ENCODE measurements at places on chromosomes 7 and 10. TPM values are rescaled to one million over a fixed set of nuclear protein-coding genes. Genes with fewer than 3 reads are reported as not detected.

GRCh38 chr10:49385939-49386922 lies 9.7 kb downstream of the DRGX start:
- H3K27ac ChIP-seq = no peak overlapping the region
- H3K27me3 ChIP-seq = peaks cover 7% of the 10 kb centered on the region
- H3K36me3 ChIP-seq = no peaks in the 10 kb centered on the region
- no peak for DNase-seq
- no peaks in the 10 kb centered on the region for H3K4me1 ChIP-seq
- no peak overlapping the region for H3K4me3 ChIP-seq

DNA sequence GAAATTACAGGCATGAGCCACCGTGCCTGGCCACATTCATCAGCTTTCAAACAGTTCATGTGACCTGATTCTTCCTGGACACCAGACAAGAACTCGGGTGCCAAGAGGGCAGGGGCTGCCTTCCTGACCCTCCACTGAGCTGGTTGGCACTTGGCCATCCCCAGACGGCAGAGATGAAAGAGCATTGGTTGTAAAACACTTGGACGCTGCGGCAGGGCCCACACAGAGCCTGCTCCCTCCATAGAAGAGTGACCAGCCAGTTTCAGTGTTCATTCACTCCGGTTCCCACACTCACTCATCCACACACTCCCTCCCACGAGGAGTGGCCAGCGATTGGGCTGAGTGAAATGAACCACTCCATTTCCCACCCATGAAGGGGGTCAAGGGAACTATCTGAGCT lies 112.3 kb downstream of the ITGB8 start:
- DNase-seq = no peak
- H3K27ac ChIP-seq = no peak overlapping the region
- H3K4me3 ChIP-seq = no peak overlapping the region
- H3K36me3 ChIP-seq = no peaks in the 10 kb centered on the region
- H3K4me1 ChIP-seq = no peaks in the 10 kb centered on the region

DNA sequence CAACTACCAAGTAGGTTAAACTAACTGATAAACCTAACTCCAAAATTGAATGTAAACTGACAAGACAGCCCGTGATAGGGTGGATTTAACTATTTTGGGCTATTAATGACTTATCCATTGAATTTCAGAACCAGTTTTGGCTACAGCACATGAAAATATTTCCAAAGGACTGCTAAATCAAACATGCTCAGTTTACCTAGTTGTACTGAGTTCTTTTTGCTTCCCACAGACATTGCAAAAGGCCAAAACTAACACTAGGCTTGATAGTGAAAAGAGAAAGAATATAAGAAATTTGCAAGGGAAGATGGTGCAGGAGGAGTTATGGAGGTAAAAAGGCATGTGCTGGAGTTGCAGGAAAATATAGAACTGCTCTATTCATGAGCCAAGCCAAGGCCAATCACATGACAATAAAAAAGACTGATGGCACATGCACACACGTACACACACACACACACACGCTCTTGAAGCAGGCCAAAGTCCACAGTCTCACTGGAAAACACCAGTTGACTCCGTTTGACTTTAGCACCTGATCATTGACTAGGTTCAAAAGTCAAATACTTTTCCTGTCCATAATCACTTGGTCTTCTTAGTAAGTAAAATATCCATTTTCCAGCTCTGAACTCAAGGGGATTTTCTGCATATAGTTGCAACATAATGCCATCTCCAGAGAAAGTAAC lies 76.0 kb upstream of the AGBL3 start:
- H3K4me1 ChIP-seq = peaks cover 15% of the 10 kb centered on the region
- H3K4me3 ChIP-seq = no peak overlapping the region
- no peaks in the 10 kb centered on the region for H3K36me3 ChIP-seq
- H3K27me3 ChIP-seq = no peaks in the 10 kb centered on the region
- no peak overlapping the region for H3K27ac ChIP-seq

DNA sequence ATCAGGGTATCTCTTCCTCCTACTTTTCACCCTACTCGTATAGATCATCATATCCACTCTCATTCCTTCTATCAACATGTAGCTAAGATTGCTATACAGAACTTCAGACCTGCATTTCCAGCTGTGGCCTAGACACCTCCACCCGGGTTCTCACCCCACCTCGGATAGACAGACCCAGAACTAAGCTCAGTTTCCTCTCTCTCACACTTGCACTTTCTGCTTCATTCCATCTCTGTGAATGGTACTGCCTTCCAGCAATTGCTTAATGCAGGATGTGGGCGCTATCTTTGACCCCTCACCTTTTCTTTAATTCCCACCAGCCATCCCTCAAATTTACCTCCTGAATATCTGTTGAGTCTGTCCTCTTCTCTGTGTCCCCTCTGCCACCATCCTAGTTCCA lies 35.7 kb downstream of the AGK start:
- DNase-seq = no peak
- no peaks in the 10 kb centered on the region for H3K27me3 ChIP-seq
- H3K4me1 ChIP-seq = peaks cover 19% of the 10 kb centered on the region

DNA sequence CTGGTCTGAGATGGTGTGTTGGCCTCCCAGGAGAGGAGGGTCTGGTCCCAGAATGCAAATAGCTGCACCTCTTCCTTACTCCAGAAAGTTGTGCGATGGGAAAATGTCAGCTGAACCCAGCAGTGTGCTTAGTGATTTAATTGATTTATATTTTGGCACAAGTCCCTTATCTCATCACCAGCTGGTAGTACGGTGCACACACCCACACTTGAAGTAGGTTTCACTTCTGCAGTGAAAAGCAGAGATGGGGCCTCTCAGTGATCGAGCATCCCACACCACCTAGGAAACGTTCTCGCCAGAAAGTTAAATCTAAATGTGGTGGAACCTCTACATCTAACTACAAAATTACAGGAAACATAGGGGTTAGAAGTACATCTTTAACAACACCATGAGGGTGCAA lies 80.4 kb downstream of the UBE3C start:
- no peak overlapping the region for H3K4me3 ChIP-seq
- peaks cover 2% of the 10 kb centered on the region for H3K4me1 ChIP-seq
- peaks cover 23% of the 10 kb centered on the region for H3K36me3 ChIP-seq
- H3K27me3 ChIP-seq = no peaks in the 10 kb centered on the region

DNA sequence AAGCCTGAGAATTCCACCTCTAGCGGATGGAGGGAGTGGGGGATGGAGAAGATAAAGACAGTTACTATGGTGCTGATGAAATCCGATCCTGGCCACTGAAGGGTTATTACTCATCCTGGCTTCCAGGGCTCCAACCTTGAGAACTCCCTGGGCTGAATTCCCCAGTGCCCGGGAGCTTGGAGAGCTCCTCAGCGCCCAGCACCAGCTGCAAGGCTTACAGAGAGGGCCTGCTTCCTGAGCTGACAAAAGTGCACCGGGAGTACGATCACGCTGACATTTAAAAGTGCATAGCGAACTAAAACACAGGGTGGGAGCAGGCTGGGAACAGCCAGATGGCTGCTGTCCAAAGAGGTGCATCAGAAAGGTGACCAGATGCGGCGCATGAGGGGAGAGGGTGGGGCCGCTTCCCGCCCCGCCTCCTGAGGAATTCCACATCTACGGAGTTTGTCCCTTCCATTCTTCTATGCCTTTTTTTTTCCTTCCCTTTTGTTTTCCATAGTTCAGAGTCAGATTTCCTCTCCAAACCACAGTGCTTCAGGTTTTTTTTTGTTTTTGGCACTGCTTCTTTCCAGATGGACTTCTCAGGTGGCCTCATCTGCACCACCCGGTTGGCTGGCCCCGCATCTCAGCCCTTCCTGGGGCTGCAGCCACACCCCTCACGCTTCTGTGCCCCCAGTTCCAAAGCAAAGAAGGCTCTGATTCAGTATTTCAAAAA lies 62.4 kb upstream of the MKRN1 start:
- no peak overlapping the region for H3K27ac ChIP-seq
- no peak for DNase-seq
- H3K4me3 ChIP-seq = no peak overlapping the region

DNA sequence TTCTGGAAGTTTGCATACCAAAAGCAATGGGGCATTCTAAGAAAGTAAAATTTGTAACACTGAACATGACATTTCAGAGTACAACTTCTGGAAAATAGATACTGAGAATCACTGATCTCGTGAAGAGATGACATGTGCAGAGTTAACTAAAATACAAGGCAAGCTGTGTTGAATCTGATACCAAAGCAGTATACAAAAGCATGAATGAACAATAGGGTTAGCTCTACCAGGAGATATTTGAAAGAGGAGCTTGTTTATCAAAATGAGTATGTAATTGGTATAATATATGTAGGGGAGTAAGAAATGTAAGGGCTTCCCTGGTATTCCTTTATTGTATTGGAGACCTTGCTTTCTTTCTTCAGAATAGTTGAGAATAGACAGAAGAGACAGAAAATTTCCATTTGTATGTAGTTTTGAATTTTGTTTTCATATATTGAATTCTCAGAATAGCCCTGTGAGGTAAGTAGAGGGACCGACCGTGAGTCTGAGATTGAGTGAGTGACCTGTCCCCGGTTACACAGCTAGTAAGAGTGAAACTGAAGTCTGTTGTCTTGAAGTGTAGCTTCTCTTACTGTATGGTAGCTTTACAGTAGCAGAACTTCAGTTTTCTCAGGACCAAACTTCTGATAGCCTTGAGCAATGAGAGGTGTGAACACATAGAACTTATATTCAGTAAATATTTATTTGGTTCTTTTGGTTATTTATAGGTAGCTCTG lies 5.0 kb downstream of the HBP1 start:
- DNase-seq = no peak
- H3K4me3 ChIP-seq = peak overlapping the region; percentile 9
- peak overlapping the region; percentile 70 for H3K27ac ChIP-seq
- H3K36me3 ChIP-seq = peaks cover 11% of the 10 kb centered on the region
- H3K27me3 ChIP-seq = no peaks in the 10 kb centered on the region

- H3K4me3 ChIP-seq = no peak overlapping the region
- no peaks in the 10 kb centered on the region for H3K27me3 ChIP-seq
- H3K4me1 ChIP-seq = peaks cover 27% of the 10 kb centered on the region
- peaks cover 2% of the 10 kb centered on the region for H3K36me3 ChIP-seq
- no peak for DNase-seq
Measured at GRCh38 chr10:9097206-9097990, 1042.9 kb downstream of the GATA3 start.

- peaks cover 63% of the 10 kb centered on the region for H3K27me3 ChIP-seq
- no peak for DNase-seq
- H3K36me3 ChIP-seq = no peaks in the 10 kb centered on the region
- H3K4me1 ChIP-seq = peaks cover 9% of the 10 kb centered on the region
- H3K27ac ChIP-seq = no peak overlapping the region
- H3K4me3 ChIP-seq = no peak overlapping the region
Measured at GRCh38 chr7:155530601-155531000, 15.8 kb downstream of the CNPY1 start.

- H3K27me3 ChIP-seq = no peaks in the 10 kb centered on the region
- no peaks in the 10 kb centered on the region for H3K4me1 ChIP-seq
- no peak overlapping the region for H3K27ac ChIP-seq
- no peaks in the 10 kb centered on the region for H3K36me3 ChIP-seq
Measured at GRCh38 chr10:66852811-66853210, 73.0 kb upstream of the LRRTM3 start.

DNA sequence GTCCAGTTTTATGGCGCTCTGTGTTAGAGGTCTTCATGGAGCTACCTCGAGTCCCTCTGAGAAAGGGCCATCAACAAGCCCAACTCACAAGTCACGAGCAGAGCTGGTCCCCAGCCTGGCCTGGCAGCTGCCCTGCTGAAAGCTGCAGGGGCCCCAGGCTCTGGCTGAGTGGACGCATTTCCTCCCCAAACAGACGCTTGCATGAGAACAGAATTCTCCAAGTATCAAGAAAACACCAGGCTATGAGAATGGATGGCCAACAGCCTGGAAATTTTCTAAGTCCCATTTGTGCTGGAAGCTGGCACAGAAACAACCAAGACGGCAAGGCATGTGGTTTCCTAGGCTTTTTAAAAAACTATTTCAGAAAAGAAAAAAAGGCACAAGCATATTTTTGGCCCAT lies 114.8 kb downstream of the FAM53B start:
- no peak overlapping the region for H3K4me3 ChIP-seq
- peaks cover 19% of the 10 kb centered on the region for H3K36me3 ChIP-seq

The WNT8B gene
- 0.10 TPM for total RNA-seq

DNA sequence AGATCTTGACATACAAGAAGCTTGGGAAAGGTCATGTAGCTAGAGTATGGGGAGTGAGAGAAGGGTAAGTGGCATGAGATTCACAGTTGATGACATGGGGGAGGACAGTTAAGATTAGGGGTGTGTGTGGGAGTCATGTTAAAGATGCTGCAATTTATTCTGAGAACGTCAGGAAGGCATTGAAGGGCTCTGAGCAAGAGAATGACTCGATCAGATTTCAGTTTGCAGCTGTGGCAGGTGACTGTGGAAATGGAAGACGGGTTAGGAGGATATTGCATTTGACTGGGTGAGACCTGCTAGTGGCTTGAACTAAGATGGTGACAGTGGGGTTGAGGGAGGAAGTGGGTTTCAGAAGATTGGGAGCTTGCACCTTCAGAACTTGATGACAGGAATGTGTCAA lies 5.6 kb downstream of the CDC123 start:
- peaks cover 42% of the 10 kb centered on the region for H3K36me3 ChIP-seq
- DNase-seq = no peak
- peaks cover 50% of the 10 kb centered on the region for H3K4me1 ChIP-seq
- H3K27me3 ChIP-seq = no peaks in the 10 kb centered on the region
- no peak overlapping the region for H3K4me3 ChIP-seq

- H3K27ac ChIP-seq = no peak overlapping the region
- H3K4me3 ChIP-seq = no peak overlapping the region
- H3K27me3 ChIP-seq = peaks cover 59% of the 10 kb centered on the region
- DNase-seq = no peak
- H3K4me1 ChIP-seq = peaks cover under 1% of the 10 kb centered on the region
Measured at GRCh38 chr7:120862987-120863590, 5.1 kb upstream of the TSPAN12 start.

DNA sequence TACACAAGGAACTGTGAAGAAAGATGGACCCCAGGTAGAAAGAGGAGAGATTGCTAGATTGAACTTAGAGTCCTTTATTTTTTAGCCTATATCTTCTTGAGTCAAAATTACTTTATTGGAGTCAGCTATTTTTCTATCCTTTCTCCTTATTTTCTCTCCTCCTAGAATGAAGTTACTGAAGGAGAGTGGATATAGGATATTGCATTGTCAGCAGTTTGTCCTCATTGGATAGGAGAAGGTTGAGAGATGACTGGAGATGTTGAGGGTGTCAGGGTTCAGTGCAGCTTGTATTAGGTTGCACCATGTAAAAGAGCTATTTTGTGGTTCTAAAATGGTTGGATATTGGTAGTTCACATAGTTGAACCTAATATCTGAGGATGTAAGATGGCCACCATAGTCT lies 5.5 kb downstream of the LRMDA start:
- DNase-seq = no peak
- H3K27me3 ChIP-seq = peaks cover 37% of the 10 kb centered on the region
- H3K4me3 ChIP-seq = no peak overlapping the region
- H3K27ac ChIP-seq = no peak overlapping the region
- H3K4me1 ChIP-seq = peaks cover under 1% of the 10 kb centered on the region

GRCh38 chr10:78712147-78712546 lies 356.6 kb upstream of the ZMIZ1 start:
- H3K4me3 ChIP-seq = no peak overlapping the region
- no peak for DNase-seq
- no peaks in the 10 kb centered on the region for H3K36me3 ChIP-seq

All from activated CD4-positive, alpha-beta T cell treated with anti-CD3 and anti-CD28 coated beads, Interleukin-2, amount 10 ng/mL, durations not matched to agents 7 days and 5 days (primary cell).